ENCODE measurements at places on chromosomes 2 and 18.

DNA sequence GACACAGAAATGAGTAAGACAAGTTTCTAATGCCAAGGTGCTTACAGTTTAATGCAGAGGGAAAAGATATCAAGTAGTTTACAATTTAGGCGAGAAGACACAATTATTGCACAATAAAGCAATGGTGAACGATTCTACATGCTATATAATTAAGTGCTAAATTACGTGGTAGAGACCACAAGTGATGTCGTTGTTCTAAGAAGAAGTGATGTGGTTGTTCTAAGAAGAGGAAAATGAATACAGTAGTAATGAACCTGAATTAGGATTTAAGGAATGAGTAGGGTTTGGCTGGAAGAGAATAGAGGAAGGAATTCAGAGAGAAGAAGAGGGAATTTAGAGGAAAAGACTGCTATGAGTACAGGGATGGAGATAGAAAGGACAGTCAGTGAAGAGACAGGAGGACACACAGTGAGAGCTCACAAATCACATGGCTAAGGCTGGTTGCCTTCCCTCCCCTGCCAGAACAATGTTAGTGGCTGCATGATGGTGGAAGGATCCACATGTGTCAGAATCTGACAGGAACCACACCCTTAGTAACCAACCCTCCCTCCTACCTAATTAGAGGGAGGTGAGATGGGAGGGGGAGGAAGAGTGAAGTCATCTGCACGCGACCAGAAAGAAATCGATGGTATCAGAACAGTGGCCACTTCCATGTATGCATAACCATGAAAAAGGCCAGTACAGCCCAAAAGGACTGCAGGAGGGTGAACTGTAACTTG lies 44.7 kb downstream of the M1AP start:
- no peak for DNase-seq

- DNase-seq: no peak
Measured at GRCh38 chr2:50957896-50958295, 74.0 kb downstream of the NRXN1 start.

GRCh38 chr2:65605058-65605742 lies 172.8 kb upstream of the SPRED2 start:
- DNase-seq: peak; percentile 27

- DNase-seq: no peak
Measured at GRCh38 chr18:46274266-46274665, 170.1 kb downstream of the HAUS1 start.

DNA sequence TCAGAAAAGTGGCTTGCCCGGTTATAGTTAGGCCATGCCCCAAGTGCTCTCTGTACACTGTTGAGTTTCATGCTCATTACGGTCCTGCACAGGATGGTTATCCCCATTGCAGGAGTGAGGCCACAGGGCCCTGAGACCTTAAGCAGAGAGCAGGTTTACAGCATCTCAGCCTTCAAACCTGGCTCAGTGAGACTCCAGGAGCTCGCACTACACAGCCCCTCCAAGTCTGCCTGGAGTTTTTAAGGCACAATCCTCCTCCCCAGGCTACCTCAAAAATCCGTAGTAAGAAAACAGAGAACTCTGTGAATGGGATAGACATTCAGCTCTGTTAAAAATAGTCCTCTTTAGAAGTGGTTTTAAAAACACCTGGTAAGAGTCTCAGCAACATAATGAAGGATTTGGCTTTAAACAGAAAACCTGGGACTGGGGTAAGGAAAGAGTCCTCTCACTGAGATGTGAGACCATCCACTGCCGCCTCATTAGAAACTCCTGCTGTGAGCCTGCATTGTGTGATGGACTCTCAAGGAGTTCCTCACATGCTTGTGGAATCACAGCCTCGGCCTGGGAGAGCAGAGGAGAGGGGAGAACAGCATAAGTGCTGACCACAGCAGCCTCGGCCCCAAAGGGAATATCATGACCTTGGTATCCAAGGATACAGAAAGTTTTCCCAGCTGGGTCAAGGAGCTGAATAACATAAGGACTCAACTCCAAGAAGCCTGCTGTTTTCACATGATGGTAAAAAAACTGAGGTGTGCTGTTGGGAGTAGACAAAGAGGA lies 214.8 kb downstream of the ATAD2B start:
- no peak for DNase-seq

GRCh38 chr2:190410166-190410565 lies 2.0 kb downstream of the MFSD6 start:
- no peak for DNase-seq

GRCh38 chr2:48601349-48601748 lies 16.3 kb upstream of the GTF2A1L start:
- DNase-seq: peak; percentile 66

DNA sequence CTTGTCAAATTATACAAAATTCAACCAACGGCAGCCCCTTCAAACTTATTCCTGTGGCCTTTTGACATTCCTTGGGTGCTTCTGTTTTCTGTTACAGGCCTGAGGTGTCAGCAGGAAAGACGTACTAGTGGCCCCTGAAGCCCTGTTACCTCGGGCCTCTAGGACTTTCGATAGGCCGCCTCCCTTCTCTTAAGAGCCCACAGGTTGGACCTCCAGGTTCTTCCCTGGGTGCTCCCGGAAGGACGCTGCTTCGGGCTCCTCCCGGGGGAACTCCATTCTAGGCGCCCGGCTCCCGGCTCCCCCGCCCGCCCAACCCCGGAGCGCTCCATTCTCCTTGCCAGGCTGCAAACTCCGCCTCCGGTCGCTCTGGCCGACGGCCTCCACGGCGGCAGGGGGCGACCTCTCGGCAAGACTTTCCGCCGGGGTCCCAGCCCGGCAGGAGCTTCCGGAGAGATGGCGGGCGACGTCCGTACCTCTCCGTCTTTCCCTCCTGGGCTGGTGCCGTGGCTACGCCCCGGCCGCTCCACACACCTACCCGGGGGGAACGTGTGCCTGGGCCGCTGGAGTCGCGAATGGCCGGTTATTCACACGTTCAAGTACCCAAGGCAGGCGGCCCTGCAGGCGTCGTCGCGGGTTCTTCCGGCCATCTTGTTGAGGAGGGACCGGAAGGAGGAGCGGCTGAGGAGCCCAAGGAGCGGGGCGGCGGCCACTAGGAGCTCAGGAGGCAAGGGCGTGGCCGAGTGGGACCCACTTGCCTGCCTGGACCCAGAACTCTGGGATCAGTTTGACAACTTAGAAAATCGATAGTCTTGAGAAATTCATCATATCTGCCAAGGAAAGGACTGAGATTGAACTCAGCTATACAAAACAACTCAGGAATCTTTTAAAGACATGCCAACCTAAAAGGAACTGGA lies 27.5 kb downstream of the BOLA3 start:
- DNase-seq: peak; percentile 82

GRCh38 chr2:122072666-122073065 lies 317.2 kb downstream of the TSN start:
- no peak for DNase-seq

GRCh38 chr2:222268311-222268990 lies 30.3 kb downstream of the PAX3 start:
- DNase-seq: no peak

- no peak for DNase-seq
Measured at GRCh38 chr2:121476684-121477083, 54.0 kb upstream of the RNU4ATAC start.

DNA sequence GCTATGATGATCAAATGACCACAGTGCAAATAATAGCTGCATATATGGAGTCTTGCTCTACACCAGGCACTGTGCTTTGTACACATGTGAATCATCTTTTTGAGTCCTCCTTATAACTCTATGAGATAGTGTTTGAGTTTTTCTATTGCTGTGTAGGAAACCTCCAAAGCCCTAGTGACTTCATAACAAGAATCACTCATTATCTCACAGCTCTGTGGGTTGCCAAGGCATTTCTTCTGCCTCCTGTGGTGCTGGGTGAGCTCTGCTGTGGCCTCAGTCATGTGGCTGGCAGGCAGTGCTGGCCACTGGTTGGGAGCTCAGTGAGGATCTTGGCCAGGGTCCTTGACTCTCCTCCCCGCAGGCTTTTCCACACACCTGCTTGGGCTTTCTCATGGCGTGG lies 153.4 kb downstream of the CAPN13 start:
- peak; percentile 26 for DNase-seq

DNA sequence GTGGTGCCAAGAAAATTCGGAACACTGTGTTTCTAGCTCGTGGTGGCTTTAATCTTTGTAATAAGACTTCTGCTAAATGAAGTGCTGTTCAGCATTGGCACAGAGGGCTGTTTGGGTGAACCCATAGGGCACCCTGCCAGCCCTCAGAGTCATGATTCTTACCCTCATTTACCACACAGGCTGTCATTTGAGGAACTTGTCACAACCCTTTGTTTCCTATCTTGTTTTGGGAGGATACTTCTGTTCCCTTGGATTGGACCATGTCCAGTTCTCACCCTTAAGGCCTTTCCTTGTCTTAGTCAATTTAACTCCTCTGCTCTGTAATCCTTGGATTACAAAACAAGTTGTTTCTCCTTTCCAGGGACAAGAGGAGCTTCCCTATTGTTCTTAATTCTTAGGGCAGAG lies 225.7 kb downstream of the MTX2 start:
- no peak for DNase-seq

GRCh38 chr2:53786352-53786704 lies 425 bp downstream of the ASB3 start:
- peak; percentile 59 for DNase-seq

GRCh38 chr2:11582862-11583752 lies 49.3 kb downstream of the GREB1 start:
- DNase-seq: peak; percentile 95

DNA sequence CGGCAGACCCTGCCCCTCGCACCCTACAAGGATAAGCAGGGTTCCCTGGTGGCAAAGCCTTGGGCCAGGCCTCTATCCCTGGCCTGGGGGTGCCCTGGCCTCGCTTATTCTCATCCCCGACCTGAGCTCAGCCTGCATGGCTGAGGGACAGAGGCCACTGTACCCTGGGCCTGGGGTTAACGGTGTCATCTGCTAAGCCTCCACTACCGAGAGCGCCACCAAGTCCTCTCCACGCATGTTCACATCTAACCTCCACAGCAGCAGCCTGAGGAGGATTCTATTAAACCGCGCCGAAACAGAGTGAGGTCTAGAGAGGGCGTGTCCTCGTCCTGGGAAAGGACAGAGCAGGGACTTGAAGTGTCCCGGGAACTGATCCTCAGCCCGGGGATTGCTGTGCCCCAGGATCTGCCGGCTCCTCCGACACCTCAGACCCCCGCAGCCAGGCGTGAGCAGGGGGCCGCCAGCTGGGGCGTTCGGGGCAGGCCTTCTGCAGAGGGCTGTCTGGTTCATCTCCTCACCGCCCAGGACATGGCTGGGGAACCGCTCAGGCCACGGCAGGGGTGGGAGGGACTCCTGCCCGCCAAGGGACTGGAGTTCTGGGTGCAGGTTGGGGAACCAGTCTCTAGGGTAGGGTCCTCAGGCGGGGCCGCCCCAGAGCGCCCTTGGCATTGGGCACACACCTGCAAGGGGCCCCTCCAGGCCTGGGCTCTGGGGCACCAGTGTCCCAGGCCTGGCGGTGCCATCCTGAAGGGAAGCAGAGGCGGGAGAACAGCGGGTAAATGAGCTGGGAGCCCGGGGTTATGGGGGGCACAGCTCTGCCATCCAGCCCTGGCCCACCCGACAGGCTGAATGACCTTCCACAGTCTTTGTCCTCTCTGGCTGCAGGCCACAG lies 68.0 kb upstream of the SMAD7 start:
- DNase-seq: peak; percentile 44

DNA sequence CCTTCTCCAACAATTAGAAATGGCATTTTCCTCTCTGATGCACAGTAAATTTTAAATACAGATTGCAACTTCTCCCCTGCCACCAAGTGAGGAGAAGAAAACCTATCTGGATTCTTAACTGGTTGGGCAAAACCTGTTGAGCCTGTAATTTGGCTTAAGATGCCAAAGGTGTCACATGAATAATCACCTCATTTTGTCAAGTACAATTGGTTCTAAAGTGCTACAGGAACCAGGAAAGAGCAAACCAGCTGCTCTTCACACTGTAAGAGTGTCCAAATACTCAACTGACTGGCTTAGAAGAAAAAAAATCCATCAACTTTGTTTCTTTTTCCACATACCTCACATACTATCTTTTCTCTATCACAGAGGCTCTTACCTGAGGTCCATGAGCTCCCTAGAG lies 35.4 kb downstream of the NPC1 start:
- no peak for DNase-seq

DNA sequence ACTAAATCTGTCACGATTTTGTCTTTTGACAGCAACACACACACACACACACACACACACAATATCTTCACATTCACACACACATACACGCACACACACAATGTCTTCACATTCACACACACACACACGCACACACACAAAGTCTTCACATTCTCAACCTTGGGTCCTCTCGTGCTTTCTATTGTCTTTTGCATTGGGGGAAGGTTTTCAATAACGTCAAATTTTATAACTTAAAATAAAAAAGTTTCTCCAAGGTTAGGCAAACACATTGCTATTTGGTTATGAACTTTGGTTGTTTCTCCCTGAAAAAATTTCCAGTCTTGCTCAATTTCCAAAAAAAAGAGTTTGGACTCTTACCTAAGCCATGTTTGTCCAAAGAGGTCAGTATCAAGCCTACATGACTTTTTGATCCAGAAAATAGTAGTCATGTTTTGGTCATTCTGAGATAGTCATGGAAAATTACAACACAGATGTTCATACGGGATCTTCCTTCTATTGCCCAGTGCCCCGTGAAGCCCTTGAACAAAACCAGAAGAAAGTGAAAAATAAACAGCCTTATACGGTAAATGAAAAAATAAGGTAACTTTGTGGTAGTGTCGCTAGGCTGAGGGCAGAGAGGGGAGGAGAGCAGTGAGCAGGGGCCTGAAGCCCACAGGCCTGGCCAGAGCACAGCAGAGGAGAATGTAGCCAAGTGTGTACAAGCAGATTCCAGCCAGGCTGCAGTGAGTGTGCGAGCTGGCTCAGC lies 542.8 kb upstream of the ID2 start:
- DNase-seq: no peak

DNA sequence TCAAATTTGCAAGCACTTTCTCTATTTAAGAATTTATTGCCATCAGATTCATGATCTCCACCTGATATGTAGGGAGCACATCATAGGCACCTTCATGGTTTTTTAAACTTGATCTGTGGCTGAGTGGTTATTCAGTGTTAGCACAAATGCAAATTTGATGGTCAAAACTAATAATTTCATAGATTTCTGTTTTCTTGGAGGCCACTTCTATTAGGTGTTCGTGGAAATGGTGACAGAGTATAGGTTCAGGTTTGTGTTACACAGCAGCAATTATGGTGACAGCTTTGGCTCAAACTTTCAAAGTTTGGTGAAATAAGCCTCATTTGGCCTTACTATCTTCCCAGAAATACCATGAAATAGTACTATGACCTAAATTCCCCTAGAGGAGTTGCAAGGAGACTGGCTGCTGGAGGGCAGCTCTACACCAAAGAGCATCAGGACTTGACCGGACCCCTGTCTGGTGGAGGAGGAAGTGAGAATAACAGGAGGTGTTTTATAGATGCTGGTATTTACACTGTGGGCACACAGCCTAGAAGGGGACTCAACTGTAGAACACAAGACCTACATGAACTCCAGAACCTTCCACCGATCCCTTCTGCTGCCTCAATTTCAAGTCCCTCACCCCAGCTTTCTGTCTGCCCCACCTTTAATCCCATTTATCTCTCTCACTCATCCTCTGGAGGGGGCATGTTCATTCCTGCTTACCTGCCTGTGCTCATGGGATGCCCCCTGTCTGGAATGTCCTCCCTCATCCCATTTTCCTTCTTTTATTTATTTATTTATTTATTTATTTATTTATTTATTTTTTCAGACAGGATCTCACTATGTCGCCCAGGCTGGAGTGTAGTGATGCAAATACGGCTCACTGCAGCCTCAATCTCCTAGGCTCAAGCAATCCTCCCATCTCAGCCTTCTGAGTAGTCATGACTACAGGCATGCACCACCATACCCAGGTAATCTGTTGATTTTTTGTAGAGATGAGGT lies 132.9 kb upstream of the SIX2 start:
- no peak for DNase-seq

- DNase-seq: no peak
Measured at GRCh38 chr2:58991357-58991756, 750.2 kb upstream of the FANCL start.

GRCh38 chr2:121670181-121670580 lies 20.9 kb upstream of the CLASP1 start:
- DNase-seq: no peak

Measured in H1 (cell line).